Esophagus muscularis mucosa (tissue), 4 donors: ENCODE measurements at places on chromosomes 2 and 18. TPM values are rescaled to one million over a fixed set of nuclear protein-coding genes. Genes with fewer than 3 reads are reported as not detected.

- DNase-seq = no peak
Measured at GRCh38 chr2:175677880-175678279, 324.2 kb downstream of the LNPK start.

DNA sequence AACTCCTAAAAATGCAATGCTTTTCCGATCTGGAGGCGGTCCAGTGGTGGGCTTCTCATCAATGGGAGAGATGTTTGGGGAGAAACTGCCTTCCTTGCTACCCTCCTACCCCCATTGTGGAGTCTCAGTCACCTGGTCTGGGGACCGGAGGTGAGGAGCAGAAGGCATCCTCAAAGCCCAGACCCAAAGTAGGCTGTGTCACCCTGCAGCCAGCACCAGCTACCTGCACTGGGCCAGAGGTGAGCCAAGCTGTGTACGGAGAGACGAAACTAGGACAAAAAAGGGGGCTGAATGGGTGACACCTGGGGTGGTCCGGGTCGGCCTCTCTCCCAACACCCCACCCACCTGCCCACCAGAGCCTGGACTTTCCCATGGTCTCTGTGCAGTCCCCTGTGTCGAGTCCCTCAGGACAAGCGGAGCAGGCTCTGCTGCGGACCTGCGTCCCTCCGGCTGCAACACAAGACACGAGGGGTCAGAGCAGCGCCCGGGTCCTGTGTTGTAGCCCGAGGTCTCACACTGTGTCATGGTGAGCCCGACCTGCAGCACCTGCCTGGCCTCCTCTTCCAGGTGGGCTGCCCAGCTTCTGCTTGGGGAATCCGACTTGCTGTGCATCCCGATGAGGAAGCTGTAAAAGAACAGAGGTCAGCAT is 68.0 kb upstream of the RMP24 start:
- DNase-seq = peak; percentile 79

GRCh38 chr18:62781893-62782292 is 66.6 kb downstream of the PHLPP1 start:
- no peak for DNase-seq

GRCh38 chr18:57749604-57749970 is 53.5 kb downstream of the ATP8B1 start:
- no peak for DNase-seq

Gene HNMT
- 19.8 TPM for total RNA-seq

- no peak for DNase-seq
Measured at GRCh38 chr2:106185475-106186184, 8.5 kb downstream of the UXS1 start.

Gene STARD6
- total RNA-seq = not detected

GRCh38 chr2:160039166-160039903 is 23.1 kb downstream of the PLA2R1 start:
- DNase-seq = peak; percentile 78

- no peak for DNase-seq
Measured at GRCh38 chr2:169009865-169010579, 21.1 kb downstream of the ABCB11 start.

Gene PRKAG3
- not detected for total RNA-seq

GRCh38 chr18:43970656-43971055 is 693.4 kb upstream of the SYT4 start:
- DNase-seq = no peak

Gene CNTNAP5
- not detected for total RNA-seq
